ENCODE measurements at places on chromosomes 1 and 21. TPM values are rescaled to one million over a fixed set of nuclear protein-coding genes. Genes with fewer than 3 reads are reported as not detected.

Gene FAM3B
- not detected for total RNA-seq

Gene CSF1
- 0.58 TPM for total RNA-seq

Gene TRIM67
- total RNA-seq: not detected

Gene FMOD
- total RNA-seq: 7.5 TPM

Gene ATP1A2
- 44.2 TPM for total RNA-seq

Gene KCNT2
- 2.7 TPM for total RNA-seq

Gene SMIM1
- total RNA-seq: not detected

Gene RPE65
- total RNA-seq: 0.06 TPM

Gene OR2T33
- total RNA-seq: not detected

Gene C1orf210
- total RNA-seq: not detected

Gene LCE1A
- not detected for total RNA-seq

Gene KRTAP19-3
- not detected for total RNA-seq

Gene CD164L2
- total RNA-seq: not detected

Gene FCGR3A
- total RNA-seq: not detected

Gene GPATCH3
- 12.0 TPM for total RNA-seq

Gene OR2L8
- total RNA-seq: not detected

Gene IFI16
- total RNA-seq: 63.8 TPM

Gene LCE2A
- not detected for total RNA-seq

Gene GJC2
- 0.43 TPM for total RNA-seq

Gene CA6
- total RNA-seq: not detected

Gene CRB1
- total RNA-seq: 0.08 TPM

Gene MPL
- total RNA-seq: not detected

Gene SPRR2G
- total RNA-seq: not detected

Gene TMIGD3
- total RNA-seq: not detected

Gene TNNI3K
- not detected for total RNA-seq

Gene AMIGO1
- 0.59 TPM for total RNA-seq

Gene PLA2G2E
- total RNA-seq: not detected

Gene UMODL1
- total RNA-seq: 0.79 TPM

Gene TEX38
- total RNA-seq: not detected

Gene SYDE2
- total RNA-seq: 5.2 TPM

Gene HES3
- total RNA-seq: not detected

Gene CFHR4
- total RNA-seq: not detected

Gene NUP210L
- 0.04 TPM for total RNA-seq

Gene SPATA21
- 0.05 TPM for total RNA-seq

Gene GNG4
- 19.7 TPM for total RNA-seq

Gene TRABD2B
- 1.1 TPM for total RNA-seq

Gene DCAF6
- total RNA-seq: 34.7 TPM

Gene GSTM5
- 0.02 TPM for total RNA-seq

Gene CFHR5
- not detected for total RNA-seq

Gene OPTC
- not detected for total RNA-seq

Gene PLA2G4A
- total RNA-seq: not detected

Gene MOV10
- 35.4 TPM for total RNA-seq

Gene TYW3
- total RNA-seq: 28.9 TPM

Gene SAMSN1
- 0.13 TPM for total RNA-seq

All from SJCRH30 (cell line).